Tibial nerve (tissue), 4 donors: ENCODE measurements at places on chromosomes 2 and 18. TPM values are rescaled to one million over a fixed set of nuclear protein-coding genes. Genes with fewer than 3 reads are reported as not detected.
A peak's percentile ranks its signal among the peaks of the same experiment; 100 is the strongest.

DNA sequence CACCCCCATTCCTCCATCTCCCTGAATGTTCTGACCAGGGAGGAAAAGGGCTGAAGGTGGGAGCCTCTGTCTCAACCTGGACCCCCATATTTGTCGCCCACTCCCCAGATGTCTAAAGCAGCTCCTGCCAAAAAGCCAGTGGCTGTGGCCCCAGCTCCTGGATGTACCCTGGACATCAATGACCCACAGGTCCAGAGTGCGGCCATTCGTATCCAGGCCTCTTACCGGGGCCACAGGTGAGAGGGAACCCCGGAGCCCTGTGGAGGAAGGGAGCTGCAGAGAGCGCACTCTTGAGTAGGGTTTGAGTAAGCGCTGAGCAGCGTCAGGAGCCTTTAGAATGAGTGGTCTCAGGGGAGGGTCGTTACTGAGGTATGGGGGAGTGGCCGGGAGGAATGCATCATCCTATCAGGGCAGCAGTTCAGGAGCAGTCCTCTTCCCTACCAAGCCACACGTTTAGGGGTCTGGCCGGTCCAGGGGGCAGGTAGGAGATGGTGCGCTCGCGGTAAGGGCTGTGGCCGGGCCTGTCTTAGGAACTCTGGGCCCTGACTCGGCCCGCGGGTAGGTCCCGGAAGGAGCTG is 2.4 kb upstream of the GMPPA start:
- no peak overlapping the region for H3K27ac ChIP-seq
- no peaks in the 10 kb centered on the region for H3K36me3 ChIP-seq
- H3K4me3 ChIP-seq = no peak overlapping the region
- peaks cover 19% of the 10 kb centered on the region for H3K4me1 ChIP-seq
- H3K27me3 ChIP-seq = peaks cover 44% of the 10 kb centered on the region

- H3K27me3 ChIP-seq = no peaks in the 10 kb centered on the region
- H3K36me3 ChIP-seq = no peaks in the 10 kb centered on the region
- DNase-seq = no peak
- no peaks in the 10 kb centered on the region for H3K4me1 ChIP-seq
- H3K27ac ChIP-seq = no peak overlapping the region
Observed at GRCh38 chr2:157231476-157231875, 26.0 kb upstream of the GALNT5 start.

DNA sequence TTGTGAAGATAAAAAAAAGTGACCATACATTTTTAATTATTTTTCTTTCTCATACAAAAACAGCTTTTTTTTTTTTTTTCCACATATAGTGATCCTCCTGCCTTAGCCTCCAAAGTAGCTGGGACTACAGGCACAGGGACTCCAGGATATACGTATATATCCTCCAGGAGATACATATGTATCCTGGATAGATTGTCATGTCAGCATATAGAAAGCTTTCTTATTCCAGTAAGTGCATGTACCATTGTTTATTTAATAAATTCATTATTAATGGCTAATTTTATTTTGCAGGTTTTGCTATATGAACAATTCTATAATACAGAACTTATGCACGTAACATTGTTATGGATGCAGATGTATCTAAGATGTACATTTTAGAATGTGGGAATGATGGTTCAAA is 138.7 kb downstream of the DOK6 start:
- H3K4me3 ChIP-seq = no peak overlapping the region
- H3K4me1 ChIP-seq = no peaks in the 10 kb centered on the region
- H3K27me3 ChIP-seq = no peaks in the 10 kb centered on the region
- H3K27ac ChIP-seq = no peak overlapping the region
- no peaks in the 10 kb centered on the region for H3K36me3 ChIP-seq

DNA sequence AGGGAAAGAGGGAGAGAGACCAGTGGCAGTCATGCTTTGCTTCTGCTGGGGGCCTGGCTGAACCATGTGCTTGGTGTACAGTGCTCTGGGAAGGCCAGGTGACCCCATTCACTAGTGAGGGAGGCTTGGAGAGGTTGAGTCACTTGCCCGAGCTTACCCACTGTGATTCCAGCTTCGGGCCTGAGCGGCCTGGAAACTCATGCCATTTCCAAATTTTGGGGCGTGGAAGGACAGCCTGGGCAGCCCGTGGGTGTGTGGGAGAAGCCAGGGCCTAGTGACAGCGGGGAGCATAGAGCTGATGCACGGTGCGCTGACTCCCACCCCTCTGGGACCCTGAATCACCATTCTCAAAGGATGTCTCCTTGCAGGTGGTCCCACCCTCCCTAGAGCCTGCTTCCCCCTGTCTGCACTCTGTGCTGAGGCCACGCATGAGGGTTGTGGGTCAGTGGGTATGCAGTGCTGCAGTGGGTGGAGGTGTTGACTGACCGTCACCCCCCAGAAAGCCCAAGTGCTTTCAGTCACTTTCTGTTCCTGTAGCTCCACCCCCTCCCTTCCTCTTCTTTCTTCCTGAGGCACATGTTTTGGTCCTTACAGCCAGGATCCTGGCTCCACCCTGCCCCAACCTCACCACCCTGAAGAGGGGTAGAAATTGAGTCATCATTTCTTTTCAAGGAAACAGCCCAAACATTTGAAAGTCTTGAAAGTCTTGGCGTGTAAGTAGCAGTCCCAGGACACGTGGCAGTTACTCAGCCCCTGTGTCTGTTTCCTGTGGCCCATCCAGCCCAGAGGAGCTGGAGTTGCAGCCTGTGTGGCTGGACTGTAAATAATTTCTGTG is 69.3 kb upstream of the MCFD2 start:
- no peaks in the 10 kb centered on the region for H3K36me3 ChIP-seq
- no peak overlapping the region for H3K4me3 ChIP-seq
- peaks cover 73% of the 10 kb centered on the region for H3K4me1 ChIP-seq

DNA sequence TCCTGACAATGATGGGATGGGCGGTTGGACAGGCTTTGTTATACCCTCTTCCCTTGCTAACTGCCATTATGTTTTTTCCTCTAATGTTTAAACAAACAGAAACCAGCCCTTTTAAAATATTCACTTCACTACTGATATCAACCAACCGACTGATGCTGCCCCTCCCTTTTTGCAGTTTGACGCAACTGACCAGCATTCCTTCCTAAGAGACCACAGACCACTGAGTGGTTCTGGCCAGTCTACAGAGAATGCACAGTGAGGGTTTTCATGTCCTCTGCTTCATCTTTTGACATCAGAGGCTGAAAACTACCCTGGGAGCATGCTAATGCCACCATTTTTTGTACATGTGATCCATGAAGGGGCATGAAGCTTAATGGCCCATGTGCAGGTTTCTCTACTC is 85.3 kb downstream of the CYP26B1 start:
- no peak for DNase-seq
- no peak overlapping the region for H3K27ac ChIP-seq
- H3K36me3 ChIP-seq = no peaks in the 10 kb centered on the region
- H3K27me3 ChIP-seq = no peaks in the 10 kb centered on the region
- no peak overlapping the region for H3K4me3 ChIP-seq

- H3K4me1 ChIP-seq = peaks cover 15% of the 10 kb centered on the region
- peak overlapping the region; percentile 33 for H3K4me3 ChIP-seq
- H3K36me3 ChIP-seq = no peaks in the 10 kb centered on the region
- no peak overlapping the region for H3K27ac ChIP-seq
Observed at GRCh38 chr2:290090-290722, 2.3 kb upstream of the ALKAL2 start.

DNA sequence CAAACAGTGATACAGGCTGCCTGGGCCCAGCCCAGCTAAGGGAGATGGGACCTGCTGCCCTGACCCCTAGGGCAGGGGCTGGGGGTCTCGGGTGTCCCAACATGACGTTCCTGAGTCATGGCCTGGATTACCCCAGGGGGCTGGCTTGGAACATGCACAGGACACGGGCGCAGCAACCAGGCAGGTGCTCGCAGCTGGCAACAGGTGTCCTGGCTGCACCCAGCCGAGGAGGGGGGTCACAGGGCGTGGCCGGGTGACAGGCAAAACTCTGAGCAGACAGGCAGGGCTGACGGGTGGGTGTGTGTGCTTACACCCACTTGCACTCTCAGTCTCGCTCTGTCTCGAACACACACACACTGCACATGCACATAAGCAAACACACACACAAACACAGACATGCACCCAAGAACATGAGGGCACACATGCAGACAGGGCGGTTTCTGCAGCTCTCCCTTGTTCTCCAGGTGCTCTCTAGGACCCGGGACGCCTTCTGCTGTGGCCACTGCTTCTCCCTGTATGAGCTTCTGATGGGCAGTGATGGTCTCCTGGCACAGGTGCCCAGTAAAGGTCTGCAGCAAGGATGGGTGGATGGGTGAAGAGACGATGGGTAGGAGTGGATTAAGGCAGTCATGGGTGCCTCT is 33.7 kb upstream of the TAF1B start:
- H3K36me3 ChIP-seq = no peaks in the 10 kb centered on the region
- no peak for DNase-seq
- H3K4me1 ChIP-seq = peaks cover 4% of the 10 kb centered on the region
- no peak overlapping the region for H3K27ac ChIP-seq
- no peak overlapping the region for H3K4me3 ChIP-seq
- H3K27me3 ChIP-seq = no peaks in the 10 kb centered on the region

- no peak overlapping the region for H3K4me3 ChIP-seq
- DNase-seq = no peak
- no peaks in the 10 kb centered on the region for H3K4me1 ChIP-seq
- no peaks in the 10 kb centered on the region for H3K36me3 ChIP-seq
- H3K27me3 ChIP-seq = no peaks in the 10 kb centered on the region
Observed at GRCh38 chr2:134370655-134371445, 117.0 kb downstream of the MGAT5 start.

GRCh38 chr2:219177552-219178376 is at the start of gene RETREG2:
Gene RETREG2 (plus strand): TSS chr2:219178275. CDS start chr2:219178353, 78 bp downstream.
- H3K4me3 ChIP-seq = peak within 1 kb of the TSS; percentile 93
- no peaks in the 10 kb centered on the region for H3K36me3 ChIP-seq
- peaks cover 3% of the 10 kb centered on the region for H3K4me1 ChIP-seq
- H3K27me3 ChIP-seq = no peaks in the 10 kb centered on the region
- peak; percentile 87 for DNase-seq

- no peak overlapping the region for H3K4me3 ChIP-seq
- no peak overlapping the region for H3K27ac ChIP-seq
- H3K27me3 ChIP-seq = no peaks in the 10 kb centered on the region
- DNase-seq = no peak
- peaks cover 35% of the 10 kb centered on the region for H3K4me1 ChIP-seq
Observed at GRCh38 chr2:54949431-54949830, 100.8 kb downstream of the RTN4 start.

DNA sequence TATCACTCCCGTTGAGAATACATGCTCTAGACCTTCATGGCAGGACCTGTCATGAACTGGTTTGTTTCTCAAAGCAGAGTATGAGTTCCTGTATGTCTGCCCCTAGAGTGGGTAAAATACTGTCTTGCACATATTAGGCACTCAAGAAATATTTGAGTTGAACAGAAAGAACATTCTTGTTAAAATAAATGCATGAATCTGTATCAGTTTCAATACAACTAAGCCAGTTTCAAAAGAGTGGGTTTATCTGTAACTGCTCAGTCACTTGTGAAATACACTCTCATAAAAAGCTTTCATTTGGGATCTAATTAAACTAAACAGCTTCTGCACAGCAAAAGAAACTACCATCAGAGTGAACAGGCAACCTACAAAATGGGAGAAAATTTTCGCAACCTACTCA is 69.2 kb downstream of the RFTN2 start:
- H3K36me3 ChIP-seq = no peaks in the 10 kb centered on the region
- DNase-seq = no peak
- no peaks in the 10 kb centered on the region for H3K4me1 ChIP-seq
- no peak overlapping the region for H3K27ac ChIP-seq

DNA sequence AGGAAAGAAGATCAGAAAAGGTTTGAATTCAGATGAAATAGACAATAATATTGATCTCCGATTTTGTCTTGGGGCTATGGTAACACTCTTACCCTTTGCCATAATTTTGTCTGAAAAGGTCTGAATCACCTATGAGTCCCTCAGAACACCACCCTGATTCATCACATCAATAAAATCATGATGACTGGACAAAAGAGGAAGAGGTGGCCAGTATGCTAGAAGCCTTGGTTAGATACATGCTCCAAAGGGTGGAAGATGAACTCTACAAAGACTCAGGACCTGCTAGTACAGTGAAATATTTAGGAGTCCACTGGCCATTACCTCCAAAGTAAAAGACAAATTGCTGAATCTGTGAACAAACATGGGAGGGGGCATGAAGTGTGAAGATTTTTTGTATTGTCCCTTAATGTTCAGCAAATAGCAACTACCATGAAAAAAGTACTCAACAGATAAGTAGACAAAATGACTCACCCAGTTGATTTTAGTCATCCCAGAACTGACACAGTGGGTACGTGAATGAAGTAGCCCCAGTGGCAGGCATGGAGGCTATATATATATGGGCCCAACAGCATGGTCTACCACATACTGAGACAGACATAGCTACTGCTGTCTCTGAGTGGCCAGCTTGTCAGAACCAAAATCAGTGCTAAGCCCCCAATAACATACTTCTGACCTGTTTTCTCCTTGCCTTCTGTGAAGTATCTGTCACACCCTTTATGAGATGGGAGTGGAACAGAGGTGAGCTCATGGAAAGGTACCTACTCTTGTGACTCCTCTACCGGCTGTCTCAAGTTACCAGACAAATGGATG is 36.5 kb upstream of the GLS start:
- H3K4me3 ChIP-seq = no peak overlapping the region
- H3K27me3 ChIP-seq = no peaks in the 10 kb centered on the region
- no peak for DNase-seq
- no peaks in the 10 kb centered on the region for H3K36me3 ChIP-seq
- H3K4me1 ChIP-seq = no peaks in the 10 kb centered on the region

- H3K4me3 ChIP-seq = no peak overlapping the region
- DNase-seq = no peak
- no peak overlapping the region for H3K27ac ChIP-seq
- H3K36me3 ChIP-seq = no peaks in the 10 kb centered on the region
Observed at GRCh38 chr2:9745153-9745899, 97.9 kb upstream of the TAF1B start.

- no peaks in the 10 kb centered on the region for H3K36me3 ChIP-seq
- no peak overlapping the region for H3K27ac ChIP-seq
- no peaks in the 10 kb centered on the region for H3K27me3 ChIP-seq
Observed at GRCh38 chr2:185998562-185999070, 260.0 kb downstream of the FSIP2 start.

- no peak for DNase-seq
- no peaks in the 10 kb centered on the region for H3K27me3 ChIP-seq
- H3K4me3 ChIP-seq = no peak overlapping the region
- H3K36me3 ChIP-seq = no peaks in the 10 kb centered on the region
- peak overlapping the region; percentile 34 for H3K27ac ChIP-seq
Observed at GRCh38 chr18:62438402-62438801, 84.4 kb upstream of the ZCCHC2 start.

DNA sequence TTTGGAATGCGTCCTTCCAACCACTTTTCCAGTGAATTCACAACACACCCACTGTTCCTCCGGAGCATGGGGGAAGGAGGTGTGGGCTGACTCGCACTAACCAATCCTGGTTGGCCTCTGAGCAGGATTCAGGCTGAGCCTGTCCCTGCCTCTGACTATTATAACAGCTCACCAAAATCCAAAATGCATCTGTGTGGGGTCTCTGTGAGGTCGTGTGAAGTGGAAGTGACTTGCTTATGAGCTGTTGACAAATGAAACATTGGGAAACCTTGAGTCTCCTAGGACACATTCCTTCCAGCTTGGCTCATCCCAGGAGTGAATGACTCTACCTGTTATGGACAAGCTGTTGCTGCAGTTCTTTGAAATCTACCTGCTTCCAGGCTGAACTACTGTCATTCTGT is 1.5 kb downstream of the CIDEA start:
- H3K27ac ChIP-seq = no peak overlapping the region
- H3K4me1 ChIP-seq = no peaks in the 10 kb centered on the region
- H3K36me3 ChIP-seq = no peaks in the 10 kb centered on the region
- H3K27me3 ChIP-seq = peaks cover 46% of the 10 kb centered on the region
- no peak for DNase-seq

IMPA2 gene
- 40.2 TPM for total RNA-seq

VAMP5 gene
- 91.6 TPM for total RNA-seq

TXNDC2 gene
- total RNA-seq = not detected

MAPK4 gene
- 3.1 TPM for total RNA-seq

ERICH2 gene
- total RNA-seq = 0.98 TPM

LIMS4 gene
- total RNA-seq = 3.6 TPM

ABCB11 gene
- 0.30 TPM for total RNA-seq

KCNS3 gene
- total RNA-seq = 12.2 TPM
